Kidney (tissue), 22 donors: ENCODE measurements at places on chromosomes 16 and 17. TPM values are rescaled to one million over a fixed set of nuclear protein-coding genes. Genes with fewer than 3 reads are reported as not detected.

GRCh38 chr16:78176435-78176834, 77.0 kb downstream of the WWOX start:
- no peaks in the 10 kb centered on the region for H3K36me3 ChIP-seq
- H3K27ac ChIP-seq: no peak overlapping the region
- no peak overlapping the region for H3K4me3 ChIP-seq

DNA sequence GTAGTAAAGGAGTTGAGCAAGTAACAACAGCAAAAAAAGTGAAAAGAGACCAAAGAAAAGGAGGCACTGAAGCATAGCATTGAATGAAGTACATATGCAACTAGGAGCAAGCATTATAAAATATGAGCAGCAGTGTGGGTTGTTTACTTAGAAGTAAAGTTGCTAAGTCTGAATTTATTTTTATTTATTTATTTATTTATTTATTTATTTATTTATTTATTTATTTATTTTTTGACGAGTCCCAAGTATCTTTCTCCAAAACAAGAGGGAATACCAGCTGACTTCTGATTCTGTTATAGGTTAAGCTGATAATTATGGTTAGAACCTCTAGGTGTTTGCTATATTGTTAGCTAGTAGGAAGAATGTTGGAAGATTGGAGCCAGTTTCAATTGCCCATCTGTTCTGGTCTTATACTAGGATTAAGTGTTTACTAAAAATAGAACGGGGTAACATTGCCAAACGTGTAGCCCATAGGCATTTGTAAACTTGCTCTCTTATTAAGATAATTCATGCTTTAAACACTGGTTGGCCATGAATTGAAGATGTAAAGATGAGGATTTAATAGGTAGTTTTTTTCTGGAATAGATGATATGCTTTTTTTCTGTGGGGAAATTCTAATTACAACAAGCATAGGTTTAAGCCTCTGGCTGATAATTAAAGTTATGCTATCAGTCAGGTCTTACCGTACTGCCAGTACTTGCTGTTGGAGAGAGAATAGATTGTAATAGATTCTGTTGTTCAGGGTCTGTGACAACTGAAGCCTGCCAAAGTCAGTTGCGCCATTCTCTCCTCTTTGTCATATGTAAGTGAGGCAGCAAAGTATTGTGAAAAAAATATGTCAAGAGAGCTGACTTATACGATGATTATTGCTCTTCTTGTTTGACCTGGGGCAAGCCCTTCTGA, 66.7 kb downstream of the PPM1E start:
- no peaks in the 10 kb centered on the region for H3K27me3 ChIP-seq
- no peaks in the 10 kb centered on the region for H3K4me1 ChIP-seq

DNA sequence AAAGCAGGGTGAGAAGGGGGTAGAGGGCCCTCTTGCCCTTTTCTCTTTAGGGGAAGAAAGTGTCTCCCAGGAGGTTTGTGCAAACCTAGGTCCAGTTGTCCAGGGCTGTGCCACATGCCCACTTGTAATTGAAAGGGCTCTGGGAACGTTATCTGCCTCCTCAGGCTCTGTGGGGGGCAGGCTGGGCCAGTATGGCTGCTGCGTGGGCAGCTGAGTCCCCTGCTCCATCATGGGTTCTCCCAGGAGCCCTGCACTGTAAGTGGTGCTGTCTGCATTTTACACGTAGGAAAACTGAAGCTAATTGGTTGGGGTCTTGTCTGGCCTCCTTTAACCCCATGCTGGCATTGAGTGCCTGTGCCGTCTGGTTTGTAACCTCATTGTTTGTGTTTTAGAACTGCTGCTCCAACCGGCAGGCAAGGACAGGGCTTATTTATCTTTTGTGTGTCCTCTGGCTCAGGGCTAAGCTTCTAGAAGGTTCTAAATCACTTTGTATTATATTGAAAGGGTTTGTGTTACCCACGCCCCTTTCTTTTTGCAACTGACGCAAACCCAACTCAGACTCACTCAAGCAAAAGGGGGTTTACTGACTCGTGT, 117.7 kb upstream of the CIBAR2 start:
- no peaks in the 10 kb centered on the region for H3K36me3 ChIP-seq
- no peak overlapping the region for H3K4me3 ChIP-seq
- H3K27ac ChIP-seq: no peak overlapping the region
- H3K27me3 ChIP-seq: no peaks in the 10 kb centered on the region
- peaks cover 7% of the 10 kb centered on the region for H3K4me1 ChIP-seq

GRCh38 chr16:19282101-19282500, 3.4 kb upstream of the CLEC19A start:
- no peak overlapping the region for H3K27ac ChIP-seq
- no peaks in the 10 kb centered on the region for H3K27me3 ChIP-seq
- H3K4me1 ChIP-seq: no peaks in the 10 kb centered on the region
- no peak for DNase-seq
- H3K4me3 ChIP-seq: no peak overlapping the region

The UBALD1 gene
- total RNA-seq: 38.3 TPM

The CRISPLD2 gene
- total RNA-seq: 108 TPM

The FBF1 gene
- 11.5 TPM for total RNA-seq
